Renal cortex interstitium (tissue), 15 donors: ENCODE measurements at places on chromosomes 1 and 21.
A peak's percentile ranks its signal among the peaks of the same experiment; 100 is the strongest.

DNA sequence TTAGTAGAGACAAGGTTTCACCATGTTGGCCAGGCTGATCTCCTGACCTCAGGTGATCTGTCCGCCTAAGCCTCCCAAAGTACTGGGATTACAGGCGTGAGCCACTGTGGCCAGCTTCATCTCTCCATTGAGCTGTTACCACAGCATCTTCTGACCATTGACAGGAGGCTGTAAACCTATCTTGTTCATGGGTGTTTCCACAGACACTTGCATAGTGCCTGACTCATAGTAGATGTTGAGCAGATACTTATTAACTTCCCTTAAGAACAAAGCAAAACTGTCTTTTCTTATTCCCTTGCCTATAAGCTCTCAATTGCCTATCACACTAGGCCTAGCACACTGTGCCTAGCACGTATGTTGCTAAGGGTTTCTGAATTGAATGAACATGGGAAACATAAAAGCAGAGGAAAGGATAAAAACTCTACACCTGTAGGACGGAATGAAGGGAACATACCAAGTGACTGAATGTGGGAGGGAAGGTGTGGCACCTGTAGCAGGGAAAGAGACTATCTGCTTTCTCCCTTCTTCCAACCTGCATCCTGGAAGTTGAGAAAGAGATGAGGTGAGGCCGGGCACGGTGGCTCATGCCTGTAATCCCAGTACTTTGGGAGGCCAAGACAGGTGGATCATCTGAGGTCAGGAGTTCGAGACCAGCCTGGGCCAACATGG, 1.2 kb upstream of the C1orf54 start:
- DNase-seq: no peak

GRCh38 chr1:227894831-227895451, 52.8 kb downstream of the WNT9A start:
- DNase-seq: no peak

- DNase-seq: no peak
Observed at GRCh38 chr1:183870351-183871077, 65.6 kb downstream of the RGL1 start.

GRCh38 chr21:25396135-25396711, 211.1 kb downstream of the MRPL39 start:
- DNase-seq: no peak

DNA sequence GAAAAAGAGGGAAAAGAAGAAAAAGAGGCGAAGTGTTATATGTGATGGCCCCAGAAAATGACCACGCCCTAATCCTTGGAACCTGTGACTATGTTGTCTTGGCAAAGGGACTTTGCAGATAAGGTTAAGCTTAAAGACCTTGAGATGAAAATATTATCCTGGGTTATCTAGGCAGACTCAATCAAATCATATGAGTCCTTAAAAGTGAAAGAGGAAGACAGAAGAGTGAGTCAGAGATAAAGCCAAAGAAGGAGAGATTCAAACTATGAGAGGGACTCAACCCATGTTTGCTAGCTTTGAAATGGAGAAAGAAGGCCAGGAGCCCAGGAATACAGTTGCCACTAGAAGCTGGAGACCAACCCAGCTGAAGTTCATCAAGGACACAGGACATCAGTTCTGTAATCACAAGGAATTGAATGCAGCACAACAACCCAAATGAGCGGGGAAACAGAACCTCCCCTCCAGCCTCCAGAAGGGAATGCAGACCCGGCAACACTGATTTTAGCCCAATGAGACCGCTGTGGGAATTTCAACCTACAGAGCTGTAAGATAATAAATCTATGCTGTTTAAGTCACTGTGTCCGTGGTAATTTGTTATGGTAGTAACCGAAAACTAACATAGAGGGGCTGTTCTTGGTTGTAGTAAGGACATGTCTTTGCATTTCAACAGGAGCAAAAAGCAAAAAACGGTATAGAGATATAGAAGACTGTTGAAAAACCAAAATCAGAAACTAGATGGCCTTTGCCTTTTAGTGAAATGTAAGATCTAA, 4.2 kb upstream of the RGS8 start:
- peak; percentile 37 for DNase-seq

DNA sequence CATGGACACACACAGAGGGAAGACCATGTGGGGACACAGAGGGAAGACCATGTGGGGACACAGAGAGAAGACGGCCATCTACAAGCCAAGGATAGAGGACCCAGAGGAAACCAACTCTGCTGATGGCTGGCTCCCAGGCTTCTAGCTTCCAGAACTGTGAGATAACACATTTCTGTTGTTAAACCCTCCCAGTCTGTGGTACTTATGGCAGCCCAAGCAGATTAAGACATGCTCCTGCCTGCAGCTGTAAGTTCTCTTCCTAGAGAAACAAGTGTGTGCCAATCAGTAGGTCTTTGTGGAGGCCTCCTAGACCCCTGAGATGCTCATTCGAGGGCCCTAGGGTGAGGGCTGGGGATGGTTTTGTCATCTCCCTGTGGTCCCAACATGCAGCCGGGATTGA, 2.7 kb downstream of the AGT start:
- no peak for DNase-seq

- DNase-seq: peak; percentile 96
Observed at GRCh38 chr1:214551436-214552173, at the start of gene PTPN14. Gene PTPN14 (minus strand): TSS chr1:214551602. CDS start chr1:214464803, 86,799 bp downstream.

GRCh38 chr1:221308534-221309511, 429.6 kb downstream of the HLX start:
- DNase-seq: no peak
